ENCODE measurements at places on chromosomes 4 and X.

DNA sequence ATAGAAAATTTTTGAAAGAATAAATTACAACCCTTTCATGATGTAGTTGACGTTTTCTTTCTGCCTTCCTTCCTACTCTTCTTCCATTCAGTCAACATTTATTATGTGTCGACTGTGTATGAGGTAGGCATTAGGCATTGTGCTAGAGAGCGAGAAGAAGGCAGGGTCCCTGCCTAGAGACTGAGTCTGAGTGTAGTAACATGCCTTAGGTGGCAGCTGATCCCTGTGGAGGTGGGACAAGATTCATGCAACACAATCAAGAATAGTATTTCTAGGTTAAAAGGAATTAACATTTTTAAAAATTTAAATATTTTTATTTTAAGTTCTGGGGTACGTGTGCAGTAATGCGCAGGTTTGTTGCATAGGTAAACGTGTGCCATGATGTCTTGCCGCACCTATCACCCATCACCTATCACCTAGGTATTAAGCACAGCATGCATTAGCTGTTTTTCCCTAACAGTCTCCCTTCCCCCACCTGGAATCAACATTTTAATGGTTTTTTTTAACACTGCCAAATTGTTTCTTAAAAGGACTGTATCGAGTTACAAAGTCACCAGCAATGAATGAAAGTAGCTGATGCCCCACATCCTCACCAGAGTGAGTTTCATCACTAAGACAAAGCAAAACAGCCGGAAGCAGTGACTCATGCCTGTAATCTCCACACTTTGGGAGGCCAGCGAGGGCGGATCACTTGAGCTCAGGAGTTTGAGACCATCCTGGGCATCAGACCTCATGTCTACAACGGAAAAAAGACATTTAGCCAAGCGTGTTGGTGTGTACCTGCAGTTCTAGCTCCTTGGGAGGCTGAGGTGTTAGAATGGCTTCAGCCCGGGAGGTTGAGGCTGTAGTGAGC, 84.0 kb downstream of the WWC2 start:
- peak; percentile 97 for DNase-seq

DNA sequence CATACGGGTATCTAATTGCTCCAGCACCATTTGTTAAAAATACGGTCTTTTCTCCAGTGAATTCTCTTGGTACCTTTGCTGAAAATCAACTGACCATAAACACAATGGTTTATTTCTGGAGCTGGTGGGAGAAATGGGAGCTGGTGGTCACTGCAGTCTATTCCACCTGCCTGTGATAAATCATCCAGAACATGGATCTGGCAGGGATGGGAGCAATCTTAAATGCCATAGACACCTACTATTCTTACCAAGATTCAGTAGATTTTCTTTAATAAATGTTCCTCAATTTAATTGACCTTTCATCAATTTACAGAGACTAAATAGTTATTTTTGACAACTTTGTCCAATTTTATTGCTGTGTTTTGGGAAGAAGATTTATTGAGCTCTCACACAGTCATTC, 68.1 kb downstream of the SLC9A7 start:
- no peak for DNase-seq

- no peak for DNase-seq
Observed at GRCh38 chrX:134431894-134432293, 28.1 kb upstream of the HPRT1 start.

DNA sequence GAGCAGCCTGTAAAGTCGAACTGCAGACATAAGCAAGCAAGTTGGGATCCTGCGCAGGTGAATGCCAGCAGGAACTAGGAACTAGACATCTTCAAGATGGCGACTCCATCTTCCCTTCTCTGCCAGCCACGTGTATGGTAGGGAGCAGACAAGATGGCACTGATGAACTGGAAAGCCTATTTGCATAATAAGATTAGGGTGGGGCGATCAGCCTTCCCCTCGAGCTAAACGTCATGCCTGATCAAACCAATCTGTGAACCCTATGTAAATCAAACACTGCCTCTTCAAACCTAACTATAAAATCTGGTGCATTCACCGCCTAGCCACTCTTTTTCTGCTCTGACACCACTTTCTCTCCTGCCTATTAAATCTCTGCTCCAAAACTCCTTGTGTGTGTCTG, 28.1 kb upstream of the LGI2 start:
- no peak for DNase-seq

DNA sequence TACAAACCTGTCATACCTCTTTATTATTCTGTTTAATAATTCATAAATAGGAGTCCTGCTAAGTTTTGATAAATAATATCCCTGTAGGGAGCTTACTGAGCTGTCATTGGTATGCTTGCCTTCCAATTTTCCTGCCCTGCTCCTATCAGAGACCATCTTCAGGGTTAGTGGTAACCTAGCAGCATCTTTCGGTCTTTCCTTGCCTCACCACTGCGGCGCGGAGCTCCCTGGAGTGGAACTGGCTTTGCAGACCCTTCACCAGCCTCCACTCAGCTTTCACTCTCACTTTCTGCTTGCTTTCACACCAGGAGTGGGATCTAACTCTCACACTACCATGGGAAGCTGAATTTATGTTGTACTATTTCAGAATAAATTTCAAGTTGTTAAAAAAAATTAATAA, 481.7 kb upstream of the ATOH1 start:
- DNase-seq: peak; percentile 26

DNA sequence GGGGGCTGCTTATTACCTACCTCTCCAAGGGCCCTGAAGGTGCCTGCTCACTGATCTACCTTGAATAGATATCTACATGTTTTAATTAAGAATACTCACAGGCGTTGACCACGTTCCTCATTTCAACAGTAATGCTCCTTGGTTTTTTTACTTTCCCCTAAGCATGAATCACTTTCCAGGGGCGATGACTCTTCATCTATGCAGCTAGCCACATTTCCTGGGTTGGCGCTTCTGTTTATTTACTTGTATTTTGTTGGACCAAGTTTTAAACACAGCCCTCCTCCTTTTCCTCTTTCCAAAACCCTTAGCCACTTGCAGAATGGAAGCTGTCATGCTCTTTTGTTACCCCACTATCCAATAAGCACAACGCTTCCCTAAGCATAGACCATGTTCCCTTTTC, 50.8 kb downstream of the CBLL2 start:
- no peak for DNase-seq

DNA sequence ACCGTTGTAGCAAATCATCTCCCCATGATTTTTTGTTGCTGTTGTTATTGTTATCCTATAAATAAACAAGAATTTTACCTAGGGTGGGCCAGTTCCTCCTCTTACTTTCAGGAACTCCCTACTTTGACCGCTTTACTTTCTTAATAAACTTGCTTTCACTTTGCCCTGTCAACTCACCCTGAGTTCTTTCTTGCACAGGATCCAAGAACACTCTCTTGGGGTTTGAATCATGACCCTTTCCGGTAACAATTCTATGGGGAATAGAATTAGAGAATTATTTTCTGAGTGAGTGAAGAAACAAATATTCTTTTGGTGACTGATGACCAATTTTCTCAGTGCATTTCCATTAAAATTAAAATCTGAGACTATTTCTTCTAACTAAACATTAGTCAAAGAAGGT, 584.0 kb upstream of the TENM3 start:
- DNase-seq: no peak

DNA sequence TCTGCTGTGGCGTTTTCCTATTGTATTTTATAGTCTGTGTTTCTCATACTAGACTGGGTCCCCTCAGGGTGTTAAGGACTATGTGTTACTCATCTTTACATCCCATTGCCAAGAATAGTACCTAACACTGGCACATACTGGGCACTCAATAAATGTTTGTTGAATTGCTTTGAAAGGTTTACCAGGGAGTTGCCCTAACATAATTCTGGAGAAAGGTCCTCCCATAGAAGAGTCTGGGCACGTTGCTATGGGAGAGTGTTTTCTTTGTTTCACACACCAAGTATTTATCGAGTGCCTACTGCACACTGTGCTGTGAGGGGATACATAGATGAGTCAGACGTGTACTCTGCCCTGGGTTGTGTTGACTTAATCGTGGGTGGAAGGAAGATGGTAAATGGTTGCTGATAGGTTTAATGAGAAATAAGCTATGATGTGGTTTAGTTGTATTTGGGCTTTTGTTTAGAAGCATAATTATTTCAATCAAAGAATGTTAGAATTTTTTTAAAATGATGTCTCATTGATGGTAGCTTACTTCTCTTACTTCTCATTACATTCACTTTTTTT, 42.9 kb downstream of the AFF1 start:
- no peak for DNase-seq

GRCh38 chr4:65502131-65502701, 168.1 kb downstream of the EPHA5 start:
- no peak for DNase-seq

GRCh38 chr4:58553031-58553430, 1442.8 kb upstream of the IGFBP7 start:
- peak; percentile 18 for DNase-seq

- no peak for DNase-seq
Observed at GRCh38 chr4:84852081-84852480, 114.4 kb downstream of the WDFY3 start.

DNA sequence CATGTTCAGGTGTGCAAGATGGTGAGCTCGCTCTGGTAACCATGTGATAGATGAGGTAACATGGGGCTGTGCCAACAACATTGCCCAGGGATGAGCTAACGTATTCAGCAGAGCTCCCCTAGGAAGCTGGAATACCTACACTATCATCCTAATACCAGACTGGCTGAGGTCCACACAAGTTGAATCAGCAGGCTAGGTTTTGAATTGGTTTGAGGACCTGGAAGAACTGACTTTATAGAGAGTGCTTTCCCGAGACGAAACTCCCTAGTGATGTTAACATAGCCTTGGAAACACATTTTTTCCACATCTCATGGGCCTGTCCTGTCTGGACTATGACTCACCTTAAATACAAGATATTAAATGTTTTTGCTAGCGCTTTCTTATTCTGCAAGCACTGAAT, 56.7 kb downstream of the IGFBP7 start:
- DNase-seq: no peak

- DNase-seq: no peak
Observed at GRCh38 chr4:184053434-184053833, 148.3 kb downstream of the STOX2 start.

GRCh38 chr4:186701273-186701672, 22.4 kb downstream of the FAT1 start:
- peak; percentile 91 for DNase-seq

GRCh38 chr4:128770807-128771206, 38.7 kb upstream of the JADE1 start:
- DNase-seq: no peak

- DNase-seq: no peak
Observed at GRCh38 chr4:83043801-83044407, 8.9 kb downstream of the COPS4 start.

GRCh38 chr4:180465364-180465763, 1777.8 kb upstream of the TENM3 start:
- no peak for DNase-seq

Data from GM23338 (cell line).